Germinal center (tissue), 1 donor: ENCODE measurements at places on chromosomes 11 and 22.

DNA sequence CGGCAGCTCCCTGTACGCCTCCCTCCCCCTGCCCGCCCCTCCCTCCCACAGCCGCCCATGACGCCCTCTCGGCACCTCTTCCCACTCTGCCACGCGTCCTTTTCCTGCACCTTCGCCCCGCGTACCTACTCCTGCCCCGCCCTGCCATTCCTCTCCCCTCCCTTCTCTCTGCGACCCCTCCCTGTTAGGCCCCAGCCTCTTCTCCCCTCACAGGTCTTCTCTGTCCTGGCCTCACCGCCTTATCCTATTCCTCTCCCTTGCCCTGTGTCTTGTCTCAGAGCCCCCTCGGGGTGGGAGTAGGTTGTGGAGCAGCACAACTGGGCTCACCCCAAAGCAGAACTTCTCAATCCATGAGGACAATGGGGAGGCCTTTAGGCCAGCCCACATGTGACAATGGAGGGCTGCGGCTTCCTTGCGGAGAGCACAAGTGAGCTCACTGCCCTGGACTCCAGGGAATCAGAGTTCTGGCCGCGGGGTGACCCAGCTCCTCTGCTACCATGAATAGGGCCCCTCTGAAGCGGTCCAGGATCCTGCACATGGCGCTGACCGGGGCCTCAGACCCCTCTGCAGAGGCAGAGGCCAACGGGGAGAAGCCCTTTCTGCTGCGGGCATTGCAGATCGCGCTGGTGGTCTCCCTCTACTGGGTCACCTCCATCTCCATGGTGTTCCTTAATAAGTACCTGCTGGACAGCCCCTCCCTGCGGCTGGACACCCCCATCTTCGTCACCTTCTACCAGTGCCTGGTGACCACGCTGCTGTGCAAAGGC, 539 bp downstream of the SLC35C1 start:
- no peak for DNase-seq

DNA sequence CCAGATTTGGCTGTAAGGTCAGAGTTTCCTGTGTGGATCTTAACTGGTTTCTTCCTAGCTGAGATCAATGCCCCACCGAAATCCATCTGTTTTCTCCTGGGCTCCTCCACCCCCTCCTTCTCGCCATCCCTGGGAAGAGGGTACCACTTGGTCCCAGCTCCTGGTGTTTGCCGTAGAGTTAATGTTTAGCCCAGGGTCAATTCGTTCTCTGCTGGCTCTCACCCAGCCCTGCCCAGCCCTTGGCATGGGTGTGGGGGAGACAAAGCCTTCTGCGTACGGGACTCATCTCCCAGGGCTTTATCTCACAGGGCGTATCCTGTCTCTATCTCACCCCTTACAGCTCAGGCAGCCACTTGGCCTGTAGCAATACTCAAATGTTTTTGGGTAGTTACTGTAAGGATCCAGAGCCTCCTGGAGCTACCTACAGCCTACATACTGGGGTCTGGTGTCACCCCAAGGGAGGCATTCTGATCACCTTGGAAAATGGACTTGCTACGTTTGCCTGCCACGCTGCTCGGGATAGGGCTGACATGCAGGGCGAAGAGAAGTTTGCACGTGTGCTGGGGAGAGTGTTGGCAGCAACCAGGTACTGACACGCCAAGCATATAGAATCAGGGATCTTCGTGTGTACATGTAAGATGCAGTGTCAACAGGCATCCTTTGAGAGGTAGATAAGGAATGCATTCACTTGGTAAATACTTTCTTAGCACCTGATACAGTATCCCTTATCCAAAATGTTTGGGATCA, 66.1 kb downstream of the SCN3B start:
- no peak for DNase-seq

GRCh38 chr22:41582694-41583093, 6.9 kb downstream of the PMM1 start:
- no peak for DNase-seq

DNA sequence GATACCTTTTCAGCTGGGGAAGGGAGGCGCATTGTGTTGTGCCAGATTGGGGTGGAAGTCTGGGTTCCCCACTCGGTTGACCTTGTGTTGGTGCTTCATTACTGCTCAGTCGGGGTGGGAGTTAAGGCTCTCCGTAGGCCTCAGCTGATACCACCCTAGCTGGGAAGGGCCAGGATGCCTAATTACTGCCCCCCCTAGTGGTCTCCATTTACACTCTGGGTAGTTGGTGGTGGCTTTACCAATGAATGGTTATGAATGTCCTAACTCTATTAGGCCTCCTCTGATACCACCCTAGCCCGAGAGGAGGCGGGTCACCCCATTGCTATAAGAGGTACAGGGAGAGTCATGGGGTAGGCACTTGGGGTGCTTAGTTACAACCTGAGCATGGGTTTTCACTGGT, 27.5 kb upstream of the HIKESHI start:
- DNase-seq = no peak

DNA sequence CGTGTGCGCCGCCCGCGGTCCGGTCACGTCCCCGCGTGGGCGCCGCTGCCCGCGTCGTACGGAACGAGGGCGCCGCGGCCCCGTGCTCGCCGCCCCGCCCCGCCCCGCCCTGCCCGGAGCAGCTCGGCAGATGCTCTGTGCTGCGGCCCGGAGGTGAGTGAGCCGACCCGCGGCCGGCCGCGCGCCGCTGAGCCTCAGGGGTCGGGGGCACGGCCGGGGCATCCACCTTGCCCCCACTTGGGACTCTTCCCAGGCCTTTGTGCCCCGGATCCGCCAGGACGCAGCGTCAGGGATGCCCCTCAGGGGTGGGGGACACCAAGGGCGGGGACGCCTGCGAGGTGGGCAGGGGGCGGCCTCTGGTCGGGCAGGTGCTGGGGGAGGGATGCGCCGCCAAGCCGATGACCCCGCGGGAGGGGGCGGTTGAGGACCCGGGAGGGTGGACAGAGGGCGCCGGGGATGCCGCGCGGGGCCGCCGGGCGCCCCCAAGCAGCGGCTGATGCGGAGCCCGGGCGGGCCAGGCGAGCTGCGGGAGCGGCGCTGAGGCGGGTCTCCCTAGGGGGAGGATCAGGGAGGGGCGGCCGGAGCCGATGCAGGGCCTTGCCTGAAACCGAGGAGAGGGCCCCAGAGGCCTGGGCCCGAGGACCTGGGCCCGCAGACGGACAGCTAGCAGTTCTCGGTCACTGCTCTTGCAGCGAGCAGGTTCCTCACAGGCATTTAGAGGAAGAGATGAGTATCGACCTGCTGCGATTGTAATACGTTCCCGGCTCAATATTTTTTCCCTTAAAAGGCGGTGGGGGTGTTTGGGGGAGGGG, at the start of gene GNAZ:
GNAZ (plus strand) TSS at position 102 of the 812 bp plus-strand sequence. CDS start 25,177 bp downstream, outside the sequence.
- peak; percentile 49 for DNase-seq

DNA sequence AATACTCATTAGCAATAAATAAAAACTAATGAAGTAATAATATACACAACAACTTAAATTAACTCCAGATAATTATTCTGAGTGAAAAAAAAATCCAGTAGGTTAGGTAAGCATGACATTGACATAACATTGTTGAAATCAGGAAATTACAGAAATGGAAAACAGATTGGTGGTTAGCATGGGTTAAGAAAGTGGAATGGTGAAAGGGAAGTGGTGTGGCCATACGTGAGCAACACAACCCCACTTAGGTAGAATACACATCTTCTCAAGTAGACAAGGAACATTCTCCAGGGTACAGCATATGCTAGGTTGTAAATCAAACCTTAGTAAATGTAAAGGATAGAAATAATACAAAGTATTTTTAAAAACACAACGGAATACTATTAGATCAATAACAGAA, 30.2 kb upstream of the CLTCL1 start:
- DNase-seq = no peak

- no peak for DNase-seq
Observed at GRCh38 chr11:40401132-40401853, 1058.2 kb downstream of the LRRC4C start.

DNA sequence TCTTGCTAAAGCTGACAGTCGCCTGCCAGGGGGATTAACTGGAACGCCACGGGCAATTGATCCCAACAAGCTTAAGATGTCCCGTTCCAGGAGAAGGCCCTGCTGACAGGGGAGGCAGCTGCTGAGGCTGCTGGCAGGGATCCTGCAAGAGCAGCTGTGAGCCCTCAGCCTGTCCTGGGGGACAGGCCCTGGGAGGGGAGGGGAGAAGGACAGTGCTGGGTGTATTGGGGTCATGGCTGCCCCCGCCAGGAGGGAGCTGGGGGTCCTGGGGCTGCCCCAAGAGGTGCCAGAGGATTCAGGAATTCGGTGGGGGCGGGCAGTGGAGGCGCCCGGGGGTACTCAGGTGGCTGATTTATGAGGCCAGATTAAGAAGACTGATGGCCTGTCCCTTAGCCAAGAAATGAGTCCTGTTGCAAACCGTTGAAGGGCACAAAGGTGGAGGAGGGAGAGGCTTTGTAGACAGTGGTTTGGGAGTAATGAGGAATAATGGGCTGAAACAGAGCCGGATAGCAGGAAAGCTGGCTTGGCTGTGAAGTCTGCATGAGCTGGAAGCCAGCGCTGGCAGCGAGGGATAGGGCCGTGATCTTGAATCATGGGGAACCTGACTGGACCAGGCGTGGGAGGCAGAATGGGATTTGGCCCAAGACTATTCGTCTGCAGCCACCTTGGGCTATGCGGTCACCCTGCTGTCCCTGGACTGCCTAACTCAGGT, 133.5 kb downstream of the CACNA1I start:
- no peak for DNase-seq

- DNase-seq = no peak
Observed at GRCh38 chr22:49740242-49740641, 87.4 kb downstream of the BRD1 start.
